ENCODE measurements at places on chromosomes 13 and 19.

- DNase-seq, result no peak
Observed at GRCh38 chr13:23797276-23797903, 91.8 kb downstream of the MIPEP start.

- no peak for DNase-seq
Observed at GRCh38 chr13:108083056-108083455, 132.3 kb downstream of the LIG4 start.

- no peak for DNase-seq
Observed at GRCh38 chr13:29323954-29324353, 271.5 kb downstream of the SLC7A1 start.

DNA sequence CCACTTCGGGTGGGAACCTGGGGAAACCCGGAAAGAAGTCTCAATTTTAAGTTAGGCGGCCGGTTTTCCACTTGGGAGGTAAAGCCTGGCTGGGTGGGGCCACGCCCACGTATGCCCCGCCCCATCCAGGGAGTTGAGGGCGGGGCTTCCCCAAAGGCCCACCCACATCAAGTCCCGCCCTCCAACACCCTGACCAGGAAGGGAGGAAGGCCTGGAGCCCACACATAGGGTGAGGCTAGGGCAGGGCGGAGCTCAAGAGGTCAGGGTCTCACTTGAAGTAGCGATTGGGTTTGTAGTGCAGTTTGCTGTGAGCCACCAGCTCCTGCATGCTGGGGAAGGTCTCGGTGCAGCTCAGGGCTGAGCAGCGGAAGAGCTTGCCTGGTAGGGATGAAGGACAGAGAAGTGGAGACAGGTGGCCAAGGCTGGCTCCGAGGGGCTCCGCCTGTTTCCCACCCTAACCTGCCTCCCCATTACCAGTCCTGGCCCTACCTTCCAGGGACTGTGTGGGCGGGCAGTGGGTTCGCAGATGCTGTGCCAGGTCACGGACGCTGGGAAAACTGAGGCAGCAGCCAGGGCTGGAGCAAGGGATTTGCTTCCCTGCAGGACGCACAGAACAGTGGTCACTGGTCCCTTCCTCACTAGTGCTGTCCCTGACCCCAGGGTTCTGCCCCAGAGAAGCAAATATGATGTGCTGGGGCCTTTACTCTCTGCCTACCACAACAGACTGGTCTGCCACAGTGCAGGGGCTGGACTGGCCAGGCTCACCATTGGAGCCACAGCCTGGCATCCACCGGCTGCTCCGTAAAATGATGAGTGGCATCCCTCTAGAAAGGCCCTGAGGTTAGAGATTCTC lies 1.6 kb downstream of the ZNF414 start:
- peak; percentile 30 for DNase-seq

DNA sequence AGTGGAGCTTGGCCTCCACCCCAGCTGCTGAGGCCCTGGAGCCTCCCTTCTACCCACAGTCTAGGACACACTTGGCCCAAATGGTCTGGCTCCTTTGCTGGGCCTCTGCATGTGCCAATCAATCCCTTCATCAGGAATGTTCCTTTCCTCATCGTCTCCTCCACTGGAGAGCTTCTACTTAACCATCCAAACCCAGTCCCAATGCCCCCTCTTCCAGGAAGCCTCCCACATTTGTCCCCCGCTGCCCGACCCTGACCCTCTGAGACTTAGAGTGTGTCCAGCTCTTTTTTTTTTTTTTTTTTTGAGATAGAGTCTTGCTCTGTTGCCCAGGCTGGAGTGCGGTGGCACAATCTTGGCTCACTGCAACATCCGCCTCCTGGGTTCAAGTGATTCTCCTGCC lies 2.5 kb downstream of the DUS3L start:
- DNase-seq, result no peak

DNA sequence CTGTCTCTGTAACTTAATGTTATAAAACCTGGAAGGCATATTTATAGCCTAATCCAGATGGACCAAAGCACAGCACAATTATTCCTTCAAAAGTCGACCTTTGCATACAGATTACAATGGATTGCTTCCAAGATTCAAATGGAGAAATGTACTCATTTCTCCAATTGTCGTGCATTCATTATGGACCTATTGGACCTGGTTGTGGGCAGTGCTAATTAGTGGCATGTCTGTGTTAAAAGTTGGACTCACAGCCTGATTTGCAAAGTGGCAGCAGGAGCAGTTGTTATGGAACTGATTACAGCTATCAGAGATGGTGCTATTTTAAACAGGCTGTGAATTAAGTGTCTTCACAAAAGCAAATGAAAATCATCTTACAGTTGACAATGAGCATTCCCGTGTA lies 1529.3 kb upstream of the SLC10A2 start:
- DNase-seq, result no peak

DNA sequence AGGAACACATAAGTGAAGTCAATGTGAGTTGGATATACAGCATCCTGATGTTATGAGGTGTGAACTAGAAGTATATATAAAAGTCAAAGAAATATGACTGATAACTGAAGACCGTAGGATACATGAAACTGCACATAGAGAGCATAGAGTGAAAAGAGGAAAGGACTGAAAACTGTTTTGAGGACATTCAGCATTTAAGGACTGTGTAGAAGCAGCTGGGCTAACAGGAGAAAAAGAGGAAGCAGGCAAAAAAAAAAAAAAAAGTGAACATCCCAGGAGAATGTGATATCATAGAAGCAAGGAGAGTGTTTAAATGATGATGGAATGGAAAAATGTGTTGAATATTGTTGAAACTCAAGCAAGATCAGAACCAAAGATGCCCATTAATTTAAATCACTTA lies 363.5 kb downstream of the PCDH20 start:
- no peak for DNase-seq

DNA sequence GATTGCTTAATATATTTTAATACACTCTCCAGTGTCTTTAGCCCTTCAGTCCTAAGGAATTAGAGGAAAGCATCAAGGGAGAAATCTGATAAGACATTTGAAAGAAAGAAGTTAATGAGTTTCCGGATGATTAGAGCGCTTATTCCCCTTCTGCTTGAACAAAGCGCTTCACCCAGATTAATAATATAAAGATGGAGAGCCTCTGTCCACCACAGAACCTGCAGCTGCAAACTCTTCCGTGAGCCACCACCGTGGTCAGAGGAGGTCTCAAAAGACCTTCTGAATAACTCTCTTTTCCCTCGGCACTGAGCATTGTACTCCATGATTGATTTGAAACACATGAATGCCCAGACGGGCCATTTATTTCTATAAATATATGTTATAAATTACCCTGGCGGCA lies 14.2 kb upstream of the TUBGCP3 start:
- DNase-seq, result no peak

- no peak for DNase-seq
Observed at GRCh38 chr13:55013051-55013450, 1984.4 kb downstream of the OLFM4 start.

GRCh38 chr13:33318744-33319143 lies 33.2 kb upstream of the STARD13 start:
- DNase-seq, result no peak

- DNase-seq, result no peak
Observed at GRCh38 chr13:102441085-102441484, 39.2 kb upstream of the FGF14 start.

- no peak for DNase-seq
Observed at GRCh38 chr19:51131780-51132680, 7.3 kb downstream of the SIGLEC9 start.

DNA sequence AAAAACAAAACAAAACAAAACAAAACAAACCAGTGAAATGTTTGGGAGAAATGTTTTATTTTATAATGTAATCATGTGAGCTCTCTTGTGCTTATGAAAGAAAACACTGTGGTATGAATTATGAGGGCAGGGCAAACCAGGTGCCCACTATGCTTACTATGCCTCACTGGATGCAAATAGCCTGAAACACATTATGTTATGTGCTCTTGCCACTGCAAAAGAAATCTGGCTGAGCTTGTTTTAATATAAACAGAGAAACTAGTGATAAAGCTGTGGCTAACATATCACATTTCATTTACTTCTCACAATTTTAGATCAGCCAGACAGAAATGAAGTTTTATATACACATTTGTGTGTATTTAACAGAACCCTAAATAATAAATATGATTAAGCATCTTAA lies 8.7 kb upstream of the NBEA start:
- DNase-seq, result no peak

DNA sequence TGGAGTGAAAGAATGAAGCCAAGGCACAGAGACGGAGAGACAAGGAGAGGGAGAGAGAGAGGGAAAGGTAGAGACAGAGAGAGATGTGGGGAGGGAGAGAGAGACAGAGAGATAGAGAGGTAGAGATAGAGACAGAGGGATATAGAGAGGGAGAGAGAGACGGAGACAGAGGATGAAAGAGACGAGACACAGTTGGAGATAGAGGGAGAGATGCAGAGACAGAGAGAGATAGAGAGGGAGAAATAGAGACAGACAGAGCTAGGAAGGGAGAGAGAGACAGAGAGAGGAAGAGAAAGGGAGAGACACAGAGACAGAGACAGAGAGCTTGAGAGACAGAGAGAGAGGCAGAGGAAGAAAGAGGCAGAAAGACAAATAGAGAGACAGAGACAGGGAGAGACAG lies 4.5 kb upstream of the CSNK1G2 start:
- no peak for DNase-seq
